A172 (cell line): ENCODE measurements at places on chromosomes 4 and X. TPM values are rescaled to one million over a fixed set of nuclear protein-coding genes. Genes with fewer than 3 reads are reported as not detected.

DNA sequence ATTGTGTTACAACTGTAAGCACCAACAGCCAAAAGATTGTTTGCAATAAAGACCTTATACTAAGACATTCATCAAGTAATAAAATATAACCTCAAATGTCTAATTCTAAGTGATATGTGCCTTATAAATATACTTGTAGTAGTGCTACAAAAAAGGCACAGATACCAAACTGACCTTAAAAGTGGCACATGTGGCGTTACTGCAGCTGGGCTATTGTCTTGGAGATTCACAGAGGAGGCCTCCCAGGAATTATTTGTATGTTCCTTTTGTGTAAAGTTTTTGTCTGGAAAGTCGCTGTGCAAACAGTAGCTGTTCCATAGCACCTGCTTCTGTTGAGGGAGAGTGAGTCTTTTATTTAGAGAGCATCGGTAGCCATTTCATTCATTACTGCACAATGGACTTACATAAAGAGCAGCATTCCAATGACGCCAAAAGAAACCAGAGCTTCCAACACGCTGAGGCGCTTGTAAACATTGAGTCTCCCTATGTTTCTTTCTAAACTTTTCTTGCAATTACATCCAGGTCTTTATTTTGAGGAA is 143.7 kb downstream of the RPA4 start:
- DNase-seq = no peak

Gene NHSL2
- total RNA-seq = not detected in 2 replicates

DNA sequence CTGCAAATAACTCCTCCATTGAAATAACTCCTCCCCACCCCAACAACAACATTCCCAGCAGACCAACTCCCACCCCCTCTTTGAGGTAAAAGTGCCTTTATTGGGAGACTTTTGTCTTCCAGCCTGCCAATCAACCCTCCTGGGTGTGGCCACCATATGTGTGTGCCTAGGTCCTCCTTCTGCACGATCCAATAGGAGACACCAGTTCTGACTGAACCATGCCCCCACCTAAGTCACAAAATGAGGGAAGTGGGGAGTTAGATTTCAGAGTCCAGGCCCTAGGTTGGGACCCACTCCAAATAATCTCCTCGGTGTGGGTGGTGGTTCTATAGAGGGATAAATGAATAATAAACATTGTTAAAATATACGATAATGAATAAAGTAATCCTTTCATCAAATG is 3.0 kb downstream of the PLP2 start:
- no peak for DNase-seq

Gene CXCL1
- not detected in 2 replicates for total RNA-seq

GRCh38 chr4:113616443-113616842 is 145.1 kb downstream of the CAMK2D start:
- no peak for DNase-seq

- no peak for DNase-seq
Measured at GRCh38 chrX:107506596-107507031, 57.2 kb downstream of the FRMPD3 start.

DNA sequence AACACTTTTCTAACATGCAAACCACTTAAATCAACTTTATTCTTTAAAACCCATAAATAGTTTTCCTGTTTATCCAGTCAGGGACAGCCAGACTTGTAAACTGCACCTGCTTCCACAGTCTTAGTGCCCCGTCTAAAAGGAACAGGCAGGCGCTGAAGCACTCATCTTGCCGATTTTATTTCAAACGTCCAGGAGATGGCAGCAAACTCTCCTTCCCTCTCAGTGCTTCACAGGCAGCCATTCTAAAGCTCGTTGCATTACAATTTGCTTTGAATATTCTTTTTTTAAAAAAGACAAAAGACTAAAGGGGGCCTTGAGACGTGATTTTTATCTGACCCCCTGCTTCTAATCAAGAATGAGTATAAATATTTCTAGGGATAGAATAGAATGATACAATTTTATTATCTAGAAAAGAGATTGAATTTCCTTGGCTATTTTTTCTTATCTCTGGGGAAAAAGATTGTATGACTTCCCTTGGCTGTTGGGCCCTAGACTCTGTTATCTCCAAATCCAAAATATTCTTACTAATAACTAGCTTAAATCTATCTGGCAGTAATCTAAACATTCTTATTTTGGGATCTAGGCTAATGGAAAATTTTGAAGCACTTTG is 93.6 kb upstream of the MYOZ2 start:
- DNase-seq = peak; percentile 65

- DNase-seq = no peak
Measured at GRCh38 chrX:65689377-65689776, 21.9 kb downstream of the MSN start.

Gene OPN1MW
- not detected in 2 replicates for total RNA-seq

- no peak for DNase-seq
Measured at GRCh38 chr4:84727491-84727890, 144.6 kb downstream of the CDS1 start.

DNA sequence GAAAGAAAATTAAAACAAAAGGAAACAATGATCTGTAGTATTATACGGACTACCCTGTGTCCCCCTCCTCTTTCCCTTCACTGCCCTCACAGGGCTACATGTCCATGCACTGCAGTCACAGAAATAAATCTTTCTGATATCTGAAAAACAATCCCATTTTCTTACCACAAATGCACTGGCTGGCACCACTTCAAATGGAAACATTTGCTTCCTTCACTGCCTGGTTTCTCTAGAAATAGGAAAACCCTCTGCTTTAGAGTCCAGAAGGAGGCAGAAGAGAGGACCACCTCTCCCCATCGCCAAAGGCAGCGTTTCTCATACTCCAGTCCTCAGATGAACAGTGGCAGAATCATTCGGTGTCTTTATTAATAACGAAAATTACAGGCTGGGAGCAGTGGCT is 98.2 kb downstream of the GRIA3 start:
- no peak for DNase-seq

DNA sequence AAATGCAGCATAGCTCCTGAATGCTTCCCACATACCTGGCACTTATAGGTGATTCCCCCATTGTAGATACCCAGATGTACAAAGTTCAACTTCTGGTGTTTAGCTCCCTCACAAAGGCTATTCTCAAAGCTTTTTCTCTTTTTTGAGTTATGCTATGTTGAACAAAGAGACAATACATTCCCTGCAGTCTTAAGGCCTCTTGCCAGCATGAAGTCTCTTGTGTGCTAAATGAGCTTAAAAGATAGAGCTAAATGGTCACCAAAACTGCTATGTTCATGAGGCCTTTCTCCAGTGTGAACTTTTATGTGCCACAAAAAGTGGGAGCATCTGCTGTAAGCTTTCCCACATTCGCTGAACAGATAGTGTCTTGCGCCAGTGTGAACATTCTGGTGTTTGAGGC is 111.2 kb upstream of the TMEM47 start:
- DNase-seq = no peak

GRCh38 chr4:97359826-97360225 is 783.5 kb downstream of the STPG2 start:
- DNase-seq = no peak

GRCh38 chr4:7151668-7152227 is 40.6 kb upstream of the SORCS2 start:
- DNase-seq = no peak

Gene TMEM165
- total RNA-seq = 109 and 112 TPM in 2 replicates

DNA sequence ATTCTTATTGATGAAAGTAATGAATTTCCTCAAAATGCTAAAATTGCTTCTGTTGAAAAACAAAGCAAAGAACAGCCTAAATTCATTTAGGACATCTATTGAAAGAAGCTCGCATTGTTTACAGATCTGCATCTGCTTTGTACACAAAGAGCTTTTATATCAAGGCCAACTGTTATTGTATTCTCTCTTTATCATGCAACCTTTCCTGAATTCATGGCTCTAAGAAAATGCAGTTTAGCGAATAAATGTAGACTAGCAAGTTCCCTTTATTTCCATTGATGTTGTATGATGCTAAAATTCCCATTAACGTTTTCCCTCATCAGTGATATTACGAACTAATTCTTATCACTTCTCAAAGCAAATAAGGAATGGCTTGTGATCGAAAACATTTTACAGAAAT is 446.3 kb downstream of the MID1IP1 start:
- DNase-seq = no peak

GRCh38 chrX:119516157-119516702 is 48.0 kb downstream of the SLC25A5 start:
- peak; percentile 25 for DNase-seq
